ENCODE measurements at places on chromosomes 5 and 9.

DNA sequence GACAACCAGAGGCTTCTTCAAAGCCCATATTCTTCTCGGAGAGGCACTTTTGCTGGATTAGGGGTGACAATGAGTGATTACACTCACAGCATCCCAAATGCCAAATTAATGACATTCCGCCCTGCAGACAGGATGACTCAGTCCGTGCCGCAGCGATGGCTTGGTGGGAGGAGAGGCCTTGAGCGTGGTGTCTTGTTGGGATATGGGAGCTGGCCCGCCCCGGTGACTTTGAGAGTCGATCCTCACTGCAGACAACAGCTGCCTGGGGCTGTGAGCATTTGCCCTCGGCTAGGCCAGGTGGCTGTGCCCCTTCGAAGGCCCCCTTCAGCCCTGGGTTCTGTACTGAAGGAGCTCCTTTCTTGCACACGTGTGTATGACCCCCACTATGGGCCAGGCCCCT is 29.8 kb downstream of the OLFM1 start:
- no peak for DNase-seq

DNA sequence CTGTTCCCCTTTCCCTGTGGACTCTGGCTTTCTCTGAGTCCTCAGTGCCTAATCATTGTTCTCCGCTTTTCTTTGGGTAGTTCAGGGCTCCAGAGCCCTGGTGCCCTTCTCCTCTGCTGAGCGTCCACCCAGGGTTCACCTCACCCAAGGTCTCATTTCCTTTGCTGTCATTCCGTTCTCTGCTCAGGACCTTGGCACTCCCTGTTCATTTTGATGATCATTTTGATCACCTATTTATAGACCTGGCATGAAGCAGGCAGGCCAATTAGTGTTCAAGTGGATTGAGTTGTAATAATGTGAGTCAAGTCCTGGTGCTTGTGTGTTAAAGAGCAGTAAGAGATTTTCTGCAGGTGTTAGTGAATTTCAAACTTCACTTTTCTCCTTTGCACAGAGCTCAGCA is 3.6 kb downstream of the TRIO start:
- DNase-seq: no peak

DNA sequence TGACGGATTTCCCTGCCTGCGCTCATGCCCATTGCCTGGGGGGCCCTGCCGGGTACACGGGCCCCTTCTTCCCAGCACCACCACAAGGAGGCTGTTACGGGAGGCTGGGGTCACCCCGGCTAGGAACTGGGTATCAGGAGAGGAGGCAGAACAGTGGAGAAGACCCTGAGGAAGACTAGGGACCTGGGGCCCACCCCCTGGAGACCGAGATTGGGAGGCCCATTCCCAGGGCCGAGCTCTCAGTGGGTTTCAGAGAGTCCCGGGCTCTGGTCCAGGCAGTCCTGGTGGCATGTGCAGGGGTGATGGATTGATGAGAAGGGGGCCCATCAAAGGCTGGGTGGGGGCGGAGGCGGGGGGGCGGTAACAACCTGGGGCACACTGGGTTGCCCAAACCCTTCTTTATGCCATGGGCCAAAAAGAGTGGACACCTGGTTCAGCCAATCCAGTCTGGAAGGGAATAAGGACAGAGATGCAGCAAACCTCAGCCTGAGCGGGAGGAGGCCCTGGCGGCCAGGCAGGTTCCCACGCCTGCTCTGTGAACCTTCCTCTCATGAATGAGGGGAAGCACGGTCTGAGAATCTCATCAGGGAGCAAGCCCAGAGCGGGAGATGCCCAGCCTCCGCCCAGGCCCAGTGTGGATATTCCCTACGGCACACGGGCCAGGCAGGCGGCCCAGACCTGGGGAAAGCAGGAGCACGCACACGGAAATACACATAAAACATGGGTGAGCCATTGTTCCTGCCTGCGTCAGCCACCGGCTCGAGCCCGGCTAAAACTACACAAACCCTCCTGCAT is 785 bp upstream of the P4HA2 start:
- no peak for DNase-seq

- DNase-seq: no peak
These were observed 26.1 kb downstream of the DNAI1 start for GRCh38 chr9:34484678-34485077.

DNA sequence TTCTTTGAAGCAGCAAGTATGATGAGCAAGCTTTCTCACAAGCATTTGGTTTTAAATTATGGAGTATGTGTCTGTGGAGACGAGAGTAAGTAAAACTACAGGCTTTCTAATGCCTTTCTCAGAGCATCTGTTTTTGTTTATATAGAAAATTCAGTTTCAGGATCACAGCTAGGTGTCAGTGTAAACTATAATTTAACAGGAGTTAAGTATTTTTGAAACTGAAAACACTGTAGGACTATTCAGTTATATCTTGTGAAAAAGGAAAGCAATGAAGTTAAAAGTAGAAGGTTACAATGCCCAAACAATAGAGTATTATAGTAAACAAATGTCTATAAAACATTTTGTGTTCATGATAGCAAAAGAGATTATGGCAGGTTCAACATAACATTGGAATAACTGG is 88.6 kb downstream of the JAK2 start:
- DNase-seq: no peak

DNA sequence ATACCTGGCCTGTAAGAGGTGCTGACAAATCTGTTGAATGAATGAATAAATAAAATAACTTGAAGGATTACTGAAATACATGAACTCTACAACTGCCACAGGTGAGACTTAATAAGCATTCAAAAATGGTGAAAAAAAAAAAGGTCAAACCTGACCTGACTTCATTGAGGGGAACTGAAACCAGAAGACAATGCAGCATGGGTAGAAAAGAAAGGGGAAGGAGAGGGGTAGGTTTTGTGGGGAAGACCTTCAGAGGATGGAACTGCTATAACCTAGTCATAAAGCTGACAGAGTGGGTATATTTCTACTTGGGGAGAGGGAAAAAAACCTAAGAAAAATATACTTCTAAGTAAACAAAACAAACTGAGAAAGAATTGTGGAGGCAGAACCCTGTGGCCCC is 56.6 kb downstream of the RASEF start:
- no peak for DNase-seq

Data from left renal pelvis (tissue), 4 donors.